ENCODE measurements at places on chromosomes 7 and 10. TPM values are rescaled to one million over a fixed set of nuclear protein-coding genes. Genes with fewer than 3 reads are reported as not detected.

The SEMA3A gene
- 11.6 TPM for total RNA-seq

The OLAH gene
- total RNA-seq: not detected

The TMEM26 gene
- total RNA-seq: not detected

The GLI3 gene
- total RNA-seq: 2.5 TPM

The THSD7A gene
- total RNA-seq: 0.89 TPM

The SNCG gene
- total RNA-seq: 8.8 TPM

The SRRM3 gene
- total RNA-seq: 18.5 TPM

The MBL2 gene
- not detected for total RNA-seq

The TSPAN15 gene
- 18.7 TPM for total RNA-seq

The FKBP14 gene
- 13.4 TPM for total RNA-seq

The GRID2IP gene
- total RNA-seq: 0.22 TPM

The FAM25G gene
- not detected for total RNA-seq

The NPSR1 gene
- total RNA-seq: not detected

The VPS41 gene
- total RNA-seq: 116 TPM

The SKAP2 gene
- total RNA-seq: 33.7 TPM

The LZTS2 gene
- total RNA-seq: 66.5 TPM

The COL28A1 gene
- not detected for total RNA-seq

The FAM241B gene
- total RNA-seq: 7.4 TPM

The SLC26A3 gene
- not detected for total RNA-seq

The MYO3A gene
- not detected for total RNA-seq

The CALHM1 gene
- total RNA-seq: not detected

The SFTPD gene
- total RNA-seq: not detected

The TBL2 gene
- 70.7 TPM for total RNA-seq

The PLEKHS1 gene
- total RNA-seq: not detected

The MSMB gene
- not detected for total RNA-seq

The SMKR1 gene
- 0.84 TPM for total RNA-seq

The AKR1C1 gene
- total RNA-seq: 28.1 TPM

The GPR146 gene
- total RNA-seq: 1.6 TPM

The ACHE gene
- 1.5 TPM for total RNA-seq

The SPDYE9 gene
- not detected for total RNA-seq

The GRM3 gene
- total RNA-seq: not detected

All from A172 (cell line).